ENCODE measurements at places on chromosomes 13 and 19.

DNA sequence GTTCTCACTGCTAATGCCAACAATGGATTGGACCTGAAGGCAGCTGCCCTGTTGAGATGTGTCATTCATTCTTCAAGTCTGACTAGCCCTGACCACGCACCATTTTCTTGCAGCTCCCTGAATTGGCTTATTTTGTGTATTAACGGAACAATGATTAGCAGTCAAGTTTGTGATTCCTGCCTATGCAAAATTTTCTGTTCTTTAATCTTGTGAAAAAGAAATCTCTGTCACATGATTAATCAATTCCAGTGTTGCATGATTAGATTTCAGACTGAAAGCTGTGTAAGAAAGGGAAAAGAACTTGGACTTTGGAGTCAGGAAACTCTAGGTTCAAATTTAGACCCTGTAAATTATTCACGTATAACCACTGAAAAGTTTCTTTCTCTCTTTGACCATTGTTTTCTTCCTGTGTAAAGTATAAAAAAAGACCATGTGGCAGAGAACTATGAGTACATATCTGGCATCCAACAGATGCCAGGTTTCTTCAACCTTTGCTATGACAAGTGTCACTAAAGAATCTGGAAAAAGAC lies 64.5 kb upstream of the SLC10A2 start:
- DNase-seq: no peak

GRCh38 chr19:41299755-41300089 lies 10.2 kb upstream of the CCDC97 start:
- peak; percentile 42 for DNase-seq

GRCh38 chr19:4803736-4804695 lies 12.5 kb downstream of the FEM1A start:
- DNase-seq: peak; percentile 72

DNA sequence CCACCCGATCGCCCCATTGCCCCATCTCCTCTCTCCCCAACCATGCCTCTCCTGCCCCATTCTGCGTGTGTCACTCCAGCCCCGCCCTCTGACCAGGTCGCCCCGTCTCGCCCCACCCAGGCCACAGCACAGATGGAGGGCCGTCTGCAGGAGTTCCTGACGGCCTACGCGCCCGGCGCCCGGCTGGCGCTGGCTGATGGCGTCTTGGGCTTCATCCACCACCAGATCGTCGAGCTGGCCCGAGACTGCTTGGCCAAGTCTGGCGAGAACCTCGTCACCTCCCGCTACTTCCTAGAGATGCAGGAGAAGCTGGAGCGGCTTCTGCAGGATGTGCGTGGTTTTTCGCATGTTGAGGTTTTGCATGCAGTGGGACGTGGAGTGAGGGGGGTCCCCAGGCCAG lies 26.2 kb downstream of the MAST3 start:
- DNase-seq: no peak

- no peak for DNase-seq
Measured at GRCh38 chr13:110109910-110110309, 197.0 kb downstream of the COL4A1 start.

DNA sequence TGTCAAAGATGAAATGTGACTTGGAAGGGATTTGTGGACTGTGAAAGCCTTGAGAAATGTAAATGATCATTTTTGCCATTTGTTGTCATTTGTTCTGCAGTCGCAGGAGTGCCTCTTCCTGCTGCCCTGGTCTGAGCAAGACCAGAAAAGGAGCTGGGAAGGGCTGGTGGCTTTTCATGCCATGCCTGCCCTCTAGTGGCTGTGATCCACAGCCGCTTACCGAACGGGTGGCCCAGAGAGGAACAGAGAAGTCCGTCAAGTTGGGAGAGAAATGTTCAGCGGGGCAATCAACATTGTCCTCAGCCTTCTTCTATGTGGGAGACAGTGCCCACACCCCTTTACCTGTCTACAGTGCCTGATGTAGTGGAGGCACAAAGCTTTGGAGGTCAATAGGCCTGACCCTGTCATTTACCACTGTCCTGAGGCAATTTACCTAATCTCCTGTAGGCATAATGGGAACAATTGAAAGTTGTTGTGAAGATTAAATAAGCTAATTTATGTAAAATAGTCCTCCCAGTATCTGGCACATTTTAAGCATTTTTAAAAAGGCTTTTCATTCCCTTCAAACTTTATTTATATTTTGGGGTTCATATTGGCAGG lies 224.5 kb downstream of the B3GLCT start:
- DNase-seq: peak; percentile 64

DNA sequence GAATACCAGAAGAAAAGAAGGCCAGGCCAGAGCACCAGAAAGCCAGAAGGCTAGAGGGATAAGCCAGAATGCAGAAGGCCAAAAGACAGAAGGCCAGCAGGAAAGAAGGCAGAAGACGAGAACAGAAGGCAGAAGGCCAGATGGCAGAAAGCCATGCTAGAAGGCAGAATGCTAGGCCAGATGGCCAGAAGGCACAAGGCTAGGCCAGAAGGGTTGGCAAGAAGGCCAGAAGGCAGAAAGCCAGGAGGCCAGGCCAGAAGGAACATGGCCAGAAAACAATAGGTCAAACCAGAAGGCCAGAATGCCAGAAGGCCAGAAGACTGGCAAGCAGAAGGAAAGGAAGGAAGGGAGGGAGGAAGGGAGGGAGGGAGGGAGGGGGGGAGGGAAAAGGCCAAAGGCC lies 188.8 kb downstream of the TUBA3C start:
- DNase-seq: no peak

DNA sequence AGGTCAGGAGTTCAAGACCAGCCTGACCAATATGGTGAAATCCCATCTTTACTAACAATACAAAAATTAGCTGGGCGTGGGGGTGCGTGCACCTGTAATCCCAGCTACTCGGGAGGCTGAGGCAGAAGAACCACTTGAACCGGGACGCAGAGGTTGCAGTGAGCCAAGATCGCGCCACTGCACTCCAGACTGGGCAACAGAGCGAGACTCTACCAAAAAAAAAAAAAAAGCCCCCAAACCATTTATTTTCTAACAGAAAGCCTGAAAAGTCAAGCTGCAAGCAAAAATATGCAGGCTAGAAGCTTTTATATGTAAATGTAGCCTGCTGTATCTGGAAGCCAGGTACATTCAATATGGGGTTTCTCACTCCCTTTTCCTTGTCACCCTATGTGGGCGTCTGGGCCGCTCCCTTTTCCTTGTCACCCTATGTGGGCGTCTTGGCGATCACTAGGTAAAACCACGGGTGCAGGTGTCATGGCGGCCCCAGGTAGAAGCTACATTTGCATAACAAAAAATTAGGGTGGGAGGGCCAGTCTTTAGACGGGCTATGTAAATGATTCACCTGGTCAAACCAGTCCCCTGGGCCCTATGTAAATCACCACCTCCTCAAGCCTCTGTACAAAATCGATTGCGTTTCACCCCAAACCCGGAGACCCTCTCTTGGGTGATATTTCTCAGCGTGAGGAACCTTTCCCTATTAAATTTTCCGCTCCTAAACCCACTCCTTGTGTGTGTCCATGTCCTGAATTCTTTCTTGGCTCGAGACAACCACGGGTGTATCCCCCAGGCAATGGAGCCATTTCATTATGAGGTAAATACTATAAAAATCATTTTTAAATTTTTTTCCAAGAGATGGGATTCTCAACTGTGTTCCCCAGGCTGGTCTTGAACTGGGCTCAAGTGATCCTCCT lies 2.1 kb downstream of the TRIM13 start:
- no peak for DNase-seq

DNA sequence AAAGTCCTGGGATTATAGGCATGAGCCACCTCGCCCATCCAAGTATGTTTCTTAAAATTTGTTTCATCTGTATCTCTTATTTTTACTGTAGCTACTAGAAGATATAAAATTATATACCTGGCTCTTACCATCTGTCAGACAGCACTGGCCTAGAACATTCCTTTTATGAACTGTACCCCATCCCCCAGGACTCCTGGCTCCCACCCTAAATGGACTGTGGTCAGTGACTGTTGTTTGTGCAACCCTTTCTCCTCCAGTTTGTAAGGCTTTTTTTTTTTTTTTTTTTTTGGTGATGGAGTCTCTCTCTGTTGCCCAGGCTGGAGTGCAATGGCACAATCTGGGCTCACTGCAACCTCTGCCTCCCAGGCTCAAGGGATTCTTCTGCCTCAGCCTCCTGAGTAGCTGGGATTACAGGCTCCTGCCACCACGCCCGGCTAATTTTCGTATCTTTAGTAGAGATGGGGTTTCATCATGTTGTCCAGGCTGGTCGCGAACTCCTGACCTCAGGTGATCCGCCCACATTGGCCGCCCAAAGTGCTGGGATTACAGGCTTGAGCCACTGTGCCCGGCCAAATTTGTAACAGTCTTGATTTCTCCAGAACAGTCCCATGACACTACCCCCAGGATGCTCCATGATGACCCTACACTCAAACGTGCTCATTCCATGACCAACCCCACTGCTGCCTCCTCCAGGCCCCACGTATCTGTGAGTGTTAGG lies 2.5 kb downstream of the NDUFA3 start:
- DNase-seq: no peak

DNA sequence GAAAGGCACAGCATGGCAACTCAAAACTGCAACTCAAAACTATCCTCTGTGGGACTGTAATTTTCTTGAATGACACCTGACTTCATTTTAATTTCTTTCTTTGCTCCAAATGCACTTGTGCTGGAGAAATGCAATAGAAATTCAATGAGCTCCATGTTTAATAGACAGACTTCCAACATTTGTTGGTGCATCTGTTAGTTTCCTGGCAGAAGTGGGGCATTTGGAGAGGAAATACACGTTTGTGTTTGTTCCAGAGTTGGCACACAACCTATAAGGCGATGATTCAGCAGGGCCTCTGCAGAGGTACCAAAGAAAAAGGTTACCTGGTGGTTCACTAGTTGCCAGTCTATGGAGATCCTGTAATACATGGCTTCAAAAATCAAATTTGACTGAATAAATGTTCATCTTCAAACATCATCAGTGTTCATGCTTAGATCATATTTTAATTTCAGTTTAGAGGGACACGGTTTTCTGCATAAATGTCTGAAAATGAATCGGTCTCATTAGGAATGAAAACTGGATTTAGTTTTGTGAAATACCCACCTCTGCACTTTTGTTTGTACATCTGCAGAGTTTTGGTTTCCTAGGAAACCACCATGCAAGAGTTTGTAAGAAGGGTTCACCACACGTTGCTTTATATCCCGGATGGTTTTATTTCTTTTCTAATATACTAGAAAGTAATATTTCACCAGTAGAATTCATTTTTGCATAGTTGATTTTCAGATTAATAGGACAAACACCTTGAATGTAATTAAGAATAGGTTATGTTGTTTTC lies 21.8 kb upstream of the OBI1 start:
- no peak for DNase-seq

GRCh38 chr13:75417656-75418055 lies 64.3 kb downstream of the TBC1D4 start:
- no peak for DNase-seq

GRCh38 chr19:29524912-29525831 lies 622 bp upstream of the VSTM2B start:
- no peak for DNase-seq

GRCh38 chr13:79361299-79361698 lies 44.8 kb downstream of the RBM26 start:
- no peak for DNase-seq

DNA sequence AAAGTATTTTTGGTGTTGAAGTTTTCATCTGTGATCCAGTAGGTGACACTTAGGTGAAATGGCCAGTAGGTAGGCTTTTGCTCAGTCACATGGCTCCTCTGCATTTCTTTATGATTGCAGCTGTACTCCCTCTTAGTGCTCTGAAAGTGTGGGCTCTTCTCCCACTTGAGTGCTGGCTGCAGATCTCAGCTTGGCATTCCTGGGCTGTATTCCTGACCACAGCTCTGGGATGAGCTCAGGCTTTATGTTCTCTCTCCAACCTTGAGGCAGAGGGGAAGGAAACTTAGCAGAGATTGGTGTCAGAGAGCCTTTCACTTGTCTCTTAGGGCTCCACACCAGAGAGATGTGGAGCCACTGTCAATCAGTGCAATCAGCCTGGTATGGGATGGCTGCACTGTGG lies 254.3 kb downstream of the NDFIP2 start:
- DNase-seq: no peak

DNA sequence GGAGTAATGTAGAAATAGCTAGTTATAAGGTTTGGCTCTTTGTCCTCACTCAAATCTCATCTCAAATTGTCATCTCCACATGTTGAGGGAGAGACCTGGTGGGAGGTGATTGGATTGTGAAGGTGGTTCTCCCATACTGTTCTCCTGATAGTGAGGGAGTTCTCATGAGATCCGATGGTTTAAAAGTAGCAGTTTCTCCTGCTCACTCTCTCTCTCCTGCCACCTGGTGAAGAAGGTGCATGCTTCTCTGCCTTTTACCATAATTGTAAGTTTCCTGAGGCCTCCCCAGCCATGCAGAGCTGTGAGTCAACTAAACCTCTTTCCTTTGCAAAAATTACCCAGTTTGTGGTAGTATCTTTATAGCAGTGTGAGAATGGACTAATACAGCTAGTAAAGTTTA lies 849.4 kb downstream of the DACH1 start:
- no peak for DNase-seq

DNA sequence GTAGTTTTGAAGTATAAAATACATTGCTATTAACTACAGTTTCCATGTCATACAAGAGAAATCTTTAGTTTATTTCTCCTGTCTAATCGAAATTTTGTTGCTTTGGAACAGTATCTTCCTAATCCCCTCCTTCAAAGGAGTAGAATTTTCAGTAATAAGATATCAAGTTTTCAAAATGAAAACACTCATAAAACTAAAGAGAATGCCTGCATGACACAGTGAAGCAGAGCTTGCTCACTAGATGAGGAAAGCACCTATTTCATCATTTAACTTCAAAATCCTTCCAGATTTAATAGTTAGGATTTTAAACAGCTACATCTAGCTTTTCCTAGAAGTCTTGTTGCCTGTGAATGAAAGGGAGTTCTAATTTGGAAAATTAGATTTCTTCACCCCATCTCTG lies 80.8 kb downstream of the TNFSF11 start:
- DNase-seq: no peak

DNA sequence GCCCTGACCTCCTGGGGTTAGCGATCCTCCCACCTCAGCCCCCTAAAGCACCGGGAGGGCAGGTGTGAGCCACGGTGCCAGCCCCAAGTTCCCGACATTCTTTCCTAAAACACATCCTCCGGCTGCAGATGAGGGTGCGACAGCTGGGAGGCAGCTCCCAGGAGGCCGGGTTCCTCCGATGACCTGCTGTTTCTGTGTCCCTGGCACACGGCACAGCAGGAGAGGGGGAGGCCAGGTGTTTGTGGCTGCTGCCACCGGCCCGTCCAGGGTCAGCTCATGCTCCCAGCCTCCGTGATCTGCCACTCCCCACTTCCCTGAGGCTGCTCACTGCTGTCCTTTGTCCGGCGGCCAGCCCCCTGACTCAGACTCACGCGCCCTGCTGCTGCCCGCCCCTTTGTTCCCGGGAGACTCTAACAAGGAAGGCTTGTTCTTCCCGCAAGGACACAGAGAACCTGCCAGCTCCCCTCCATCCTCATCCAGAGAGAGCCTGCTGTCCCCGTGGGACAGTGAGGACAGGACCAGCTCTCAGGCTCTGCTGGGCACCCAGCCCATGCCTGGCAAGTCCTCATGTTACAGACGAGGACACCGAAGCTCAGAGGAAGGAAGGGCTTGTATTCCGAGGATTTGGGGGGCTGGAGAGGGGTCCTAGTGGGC lies 10.6 kb upstream of the MADCAM1 start:
- DNase-seq: no peak

Data from activated CD4-positive, alpha-beta T cell treated with anti-CD3 and anti-CD28 coated beads, Interleukin-2, amount 10 ng/mL, durations not matched to agents 7 days and 5 days (primary cell).